ENCODE measurements at places on chromosomes 2 and 18.

- DNase-seq: peak; percentile 54
These were observed 81.8 kb upstream of the GAREM1 start for GRCh38 chr18:32552421-32553030.

DNA sequence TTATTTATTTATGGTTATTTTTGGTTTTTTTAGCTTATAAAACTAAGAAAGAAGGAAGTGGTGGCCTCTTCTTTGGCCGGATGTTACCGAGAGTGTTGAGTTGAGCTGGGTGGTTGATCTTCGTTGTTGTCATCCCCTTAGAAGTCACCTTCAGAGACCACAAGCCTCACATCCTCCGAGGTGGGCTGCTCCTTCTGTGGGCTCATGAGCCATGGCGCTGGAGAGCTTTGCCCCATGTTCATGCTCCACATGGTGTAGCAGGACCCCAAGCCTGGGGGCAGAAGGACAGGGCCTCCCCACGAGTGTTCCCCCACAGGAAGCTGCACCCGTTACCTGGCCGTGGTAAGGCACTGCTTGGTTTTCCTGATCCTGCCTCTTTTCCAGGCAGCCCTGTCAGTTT lies 23.4 kb downstream of the SNTG2 start:
- no peak for DNase-seq

DNA sequence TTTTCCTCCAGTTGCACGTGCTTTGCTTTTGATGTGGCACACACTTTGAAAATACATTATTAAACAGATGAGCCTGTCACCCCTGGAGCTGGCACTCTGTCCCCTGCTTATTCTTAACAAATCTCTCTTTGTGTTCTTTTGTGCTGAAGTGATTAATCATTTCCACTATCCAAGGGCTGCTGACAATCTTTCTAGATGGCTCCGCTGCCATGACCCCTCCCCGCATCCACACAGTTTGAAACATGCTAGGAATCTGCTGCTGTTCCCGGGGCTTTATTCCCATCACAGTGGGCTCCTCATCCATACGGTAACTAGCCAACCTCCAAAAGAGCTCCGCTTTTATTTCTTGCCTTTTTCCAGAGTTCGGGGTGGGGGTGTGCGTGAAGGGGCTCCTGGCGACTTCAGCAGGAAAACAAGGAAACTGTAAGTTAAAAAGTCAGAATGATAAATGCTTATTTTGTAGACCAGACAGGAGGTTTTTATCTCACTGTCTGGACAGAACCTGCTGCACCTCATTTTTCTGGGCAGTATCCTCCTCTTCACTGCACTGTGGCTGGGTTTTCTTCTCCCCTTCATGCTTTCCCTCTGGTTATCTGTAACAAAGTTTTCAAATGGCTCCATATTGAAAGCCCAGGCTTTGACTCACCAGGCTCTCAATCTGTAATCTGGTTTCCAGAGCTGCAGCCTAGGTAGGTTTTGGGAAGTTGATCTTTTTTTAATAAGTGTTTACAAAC lies 319.7 kb downstream of the AFF3 start:
- no peak for DNase-seq

DNA sequence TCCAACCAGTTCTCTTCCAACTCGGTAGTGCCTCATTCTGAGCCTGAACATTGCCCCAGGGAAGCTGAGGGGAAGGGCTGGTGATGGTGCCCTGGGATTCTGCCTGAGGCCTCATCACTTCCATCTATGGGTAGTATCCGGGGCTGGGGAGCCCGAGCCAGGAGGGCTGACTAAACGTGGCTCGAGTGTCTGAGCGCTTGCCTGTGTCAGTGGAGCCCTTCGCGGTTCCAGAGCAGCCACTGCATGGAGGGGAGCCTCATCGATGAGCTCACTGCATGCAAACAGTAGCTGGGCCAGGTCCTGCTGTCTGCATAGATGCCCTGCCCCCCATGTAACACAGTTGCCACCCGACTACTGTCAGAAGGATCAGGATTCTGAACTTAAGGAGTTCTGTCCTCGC lies 129.3 kb downstream of the GLI2 start:
- no peak for DNase-seq

GRCh38 chr2:229084447-229084846 lies 186.6 kb downstream of the PID1 start:
- no peak for DNase-seq

- DNase-seq: no peak
These were observed 113.1 kb upstream of the WDR75 start for GRCh38 chr2:189327879-189328847.

GRCh38 chr2:43088143-43089073 lies 138.0 kb downstream of the ZFP36L2 start:
- DNase-seq: no peak

GRCh38 chr18:11668441-11669169 lies 20.5 kb upstream of the GNAL start:
- no peak for DNase-seq

DNA sequence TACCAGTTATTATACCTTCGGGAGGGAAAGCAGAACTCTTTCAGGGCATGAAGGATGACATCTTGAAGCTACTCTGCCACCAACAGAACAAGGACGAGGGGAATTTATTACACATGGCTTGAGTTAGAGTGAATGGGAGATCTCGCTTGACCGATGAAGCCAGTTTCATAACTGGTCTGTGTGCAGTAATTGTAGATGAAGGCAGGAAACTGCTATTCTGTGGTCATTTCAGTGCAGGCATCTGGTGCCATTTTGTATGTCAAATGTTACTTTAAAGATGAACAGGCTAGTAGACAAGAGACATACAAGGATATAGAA lies 20.5 kb downstream of the GREB1 start:
- DNase-seq: no peak

DNA sequence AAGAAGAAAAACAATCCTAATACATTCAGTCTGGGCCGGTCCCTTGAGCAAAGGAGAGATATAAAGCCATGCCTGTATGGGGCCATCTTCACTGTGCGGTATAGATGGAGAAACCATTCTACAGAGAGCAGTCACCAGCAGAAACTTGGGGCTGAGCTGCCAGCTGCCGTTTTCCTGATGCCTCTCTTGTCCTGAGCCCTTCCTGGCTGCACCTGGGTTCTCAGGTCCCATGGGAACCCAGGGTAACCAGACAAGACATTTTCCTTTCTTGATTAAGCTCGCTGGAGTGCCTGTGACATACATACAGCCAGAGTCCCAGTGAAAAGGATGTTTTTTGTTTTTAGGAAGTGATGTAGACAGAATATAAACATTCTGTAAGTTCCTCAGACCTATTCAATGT lies 5.3 kb upstream of the METTL21A start:
- DNase-seq: no peak

DNA sequence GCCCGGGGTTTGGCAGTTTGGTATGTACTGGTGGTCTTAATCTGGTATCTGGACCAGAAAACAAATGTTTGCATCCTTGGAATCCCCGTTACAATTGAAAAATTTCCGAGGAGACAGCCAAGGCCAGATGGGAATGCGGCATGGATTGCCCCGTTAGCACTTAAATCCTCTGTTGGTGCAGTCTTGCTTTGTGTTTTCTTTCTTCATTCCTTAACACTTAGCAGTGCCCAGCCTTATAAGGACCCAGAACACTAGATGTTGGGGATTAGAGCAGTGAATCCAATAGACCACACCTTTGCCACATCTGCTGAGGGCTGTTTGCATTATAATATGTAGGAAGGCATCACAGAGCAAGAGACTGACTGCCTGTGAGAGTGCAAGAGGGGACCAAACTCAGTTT lies 12.8 kb upstream of the ZNF532 start:
- DNase-seq: no peak

DNA sequence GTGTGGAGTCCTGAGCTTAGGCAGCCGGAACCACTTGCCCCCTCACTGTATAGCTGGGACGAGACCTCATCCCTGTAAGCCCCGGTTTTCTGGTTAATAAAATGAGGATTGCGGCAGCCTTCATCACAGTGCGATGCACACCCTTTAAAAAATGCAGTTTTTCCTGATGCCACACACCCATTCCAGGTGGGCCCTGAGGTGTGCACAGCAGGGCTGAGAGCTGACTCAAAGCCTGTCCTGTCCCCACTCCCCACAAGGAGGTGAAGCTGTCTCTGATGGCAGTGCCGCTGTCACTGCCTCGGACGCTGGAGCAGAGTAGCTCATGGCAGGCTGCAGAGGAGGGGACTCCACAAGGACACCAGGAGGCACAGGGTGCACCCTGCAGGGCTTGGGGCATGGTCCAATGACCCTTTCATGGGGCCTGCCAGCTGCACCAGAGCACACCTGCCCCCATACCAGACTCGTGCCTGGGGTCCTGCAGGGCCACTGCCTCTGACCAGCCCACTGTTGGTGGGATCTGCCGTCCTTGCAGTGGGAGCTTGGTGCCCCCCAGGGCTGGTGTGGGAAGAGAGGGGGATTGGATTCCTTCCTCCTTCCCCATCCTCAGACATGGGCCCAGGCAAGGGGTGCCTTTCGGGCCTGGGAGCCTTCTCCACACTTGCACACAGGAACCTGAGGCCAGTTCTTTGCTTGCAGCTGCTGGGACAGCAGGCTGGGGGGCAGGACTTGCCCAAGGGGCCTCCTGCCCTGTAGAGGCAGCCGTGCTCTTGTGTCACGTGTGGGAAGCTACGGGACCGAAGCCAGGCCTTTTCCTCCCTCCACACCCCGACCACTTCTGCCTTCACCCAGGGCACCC lies 22.8 kb downstream of the GPC1 start:
- no peak for DNase-seq

GRCh38 chr2:43302961-43303494 lies 76.6 kb upstream of the ZFP36L2 start:
- DNase-seq: no peak

- DNase-seq: no peak
These were observed 56.3 kb downstream of the SCG2 start for GRCh38 chr2:223545830-223546229.

GRCh38 chr2:105112345-105112744 lies 74.5 kb downstream of the MRPS9 start:
- no peak for DNase-seq

DNA sequence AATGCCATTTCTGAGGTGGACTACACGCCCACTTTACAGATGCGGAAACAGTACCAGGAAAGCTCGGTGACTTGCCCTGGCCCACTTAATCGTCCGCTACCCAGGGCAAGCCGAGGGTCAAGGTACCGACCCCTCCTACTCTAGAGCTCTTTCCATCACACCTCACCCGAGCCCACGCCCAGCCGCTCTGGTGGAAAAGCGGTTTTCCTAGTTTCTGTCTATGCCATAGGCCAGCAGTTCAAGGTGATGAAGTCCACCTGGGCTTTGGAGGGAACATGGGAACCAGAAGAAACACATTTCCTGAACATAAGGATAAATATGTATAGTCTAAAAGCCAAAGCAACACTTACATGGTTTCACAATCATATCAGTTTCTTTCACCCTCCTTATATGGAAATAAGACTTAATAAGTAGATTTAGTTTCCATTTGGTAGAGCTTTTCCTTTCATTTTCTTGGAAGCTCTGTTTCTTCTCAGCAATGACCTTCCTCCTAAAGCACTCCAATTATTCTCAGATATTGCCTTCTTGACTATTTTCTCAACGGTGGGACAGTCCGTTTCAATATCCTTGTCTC lies 567 bp downstream of the VWA3B start:
- DNase-seq: no peak

GRCh38 chr2:175877845-175878544 lies 124.1 kb downstream of the LNPK start:
- DNase-seq: no peak

- DNase-seq: peak; percentile 75
These were observed 435.9 kb downstream of the TSN start for GRCh38 chr2:122191331-122191730.

- peak; percentile 67 for DNase-seq
These were observed 1.3 kb upstream of the SP3 start for GRCh38 chr2:173966274-173967098.

DNA sequence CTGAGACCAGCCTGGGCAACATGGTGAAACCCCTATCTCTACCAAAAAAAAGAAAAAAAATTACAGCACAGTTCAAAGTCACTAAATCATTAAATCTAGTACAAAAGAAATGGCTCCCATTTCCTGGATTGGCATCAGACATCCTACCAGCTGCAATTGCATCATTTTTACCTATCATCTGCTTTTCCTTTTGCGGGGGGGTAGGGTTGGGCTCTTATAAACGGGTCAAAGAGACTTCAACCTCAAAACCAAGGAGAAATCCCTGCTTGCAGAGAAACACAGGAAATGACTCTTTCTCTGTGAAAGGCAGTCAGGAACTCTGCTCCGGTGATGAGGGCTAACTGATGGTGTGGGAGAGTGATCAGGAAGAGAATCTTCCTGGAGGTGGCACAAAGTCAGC lies 45.3 kb upstream of the RFX8 start:
- DNase-seq: no peak

GRCh38 chr2:54772531-54772930 lies 49.1 kb downstream of the EML6 start:
- no peak for DNase-seq

DNA sequence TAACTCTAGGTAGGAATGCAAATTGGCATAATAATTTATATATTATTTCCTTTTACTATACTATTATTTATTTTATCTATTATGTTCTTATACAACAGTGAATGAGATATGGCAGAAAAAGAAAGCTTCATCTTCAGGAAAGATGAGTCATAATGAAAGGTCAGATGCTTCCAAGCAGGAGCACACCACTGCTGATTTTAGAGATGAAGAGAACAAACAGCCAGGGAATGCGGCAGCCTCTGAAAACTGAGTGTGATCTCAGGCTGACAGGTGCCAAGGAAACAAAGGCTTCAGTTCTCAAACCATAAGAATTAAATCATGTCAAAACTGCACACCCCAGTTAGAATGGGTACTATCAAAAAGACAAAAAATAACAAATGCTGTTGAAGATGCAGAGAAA lies 149.0 kb downstream of the CCDC178 start:
- DNase-seq: no peak

DNA sequence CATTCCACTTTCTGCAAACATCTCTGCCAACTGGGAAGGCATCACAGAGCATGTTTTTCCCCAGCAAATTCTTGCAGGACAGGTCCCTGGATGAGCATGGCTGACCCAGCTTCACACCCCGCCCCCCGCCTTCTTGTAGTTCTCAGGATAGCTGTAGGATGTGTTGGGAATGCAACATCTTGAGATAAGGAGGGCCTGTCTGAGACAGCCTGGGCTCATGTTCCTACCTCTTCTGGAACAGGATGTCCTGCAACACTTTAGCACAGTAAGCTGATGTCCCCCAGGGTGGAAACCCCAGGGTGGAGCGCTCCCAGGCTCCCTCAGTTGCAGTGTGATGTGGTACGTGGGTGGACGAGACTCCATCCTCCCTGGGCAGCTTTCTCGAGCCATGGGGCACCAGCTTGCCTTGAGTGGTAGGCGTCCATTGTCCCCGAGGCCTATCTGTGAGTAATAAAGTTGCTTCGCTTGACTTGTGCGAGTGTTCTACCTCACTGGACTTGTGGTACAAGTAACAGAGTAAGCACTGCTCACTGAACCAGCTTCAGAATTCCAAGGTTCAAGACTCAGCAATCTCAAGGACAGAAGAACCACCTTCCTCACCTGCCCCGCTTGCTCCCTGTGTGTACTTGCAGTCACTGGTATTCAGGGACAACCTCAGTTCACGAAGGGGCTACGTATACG lies 48.6 kb downstream of the EMX1 start:
- no peak for DNase-seq

Data from HuH-7 (cell line).